ENCODE measurements at places on chromosomes 3 and 15.
A peak's percentile ranks its signal among the peaks of the same experiment; 100 is the strongest.

DNA sequence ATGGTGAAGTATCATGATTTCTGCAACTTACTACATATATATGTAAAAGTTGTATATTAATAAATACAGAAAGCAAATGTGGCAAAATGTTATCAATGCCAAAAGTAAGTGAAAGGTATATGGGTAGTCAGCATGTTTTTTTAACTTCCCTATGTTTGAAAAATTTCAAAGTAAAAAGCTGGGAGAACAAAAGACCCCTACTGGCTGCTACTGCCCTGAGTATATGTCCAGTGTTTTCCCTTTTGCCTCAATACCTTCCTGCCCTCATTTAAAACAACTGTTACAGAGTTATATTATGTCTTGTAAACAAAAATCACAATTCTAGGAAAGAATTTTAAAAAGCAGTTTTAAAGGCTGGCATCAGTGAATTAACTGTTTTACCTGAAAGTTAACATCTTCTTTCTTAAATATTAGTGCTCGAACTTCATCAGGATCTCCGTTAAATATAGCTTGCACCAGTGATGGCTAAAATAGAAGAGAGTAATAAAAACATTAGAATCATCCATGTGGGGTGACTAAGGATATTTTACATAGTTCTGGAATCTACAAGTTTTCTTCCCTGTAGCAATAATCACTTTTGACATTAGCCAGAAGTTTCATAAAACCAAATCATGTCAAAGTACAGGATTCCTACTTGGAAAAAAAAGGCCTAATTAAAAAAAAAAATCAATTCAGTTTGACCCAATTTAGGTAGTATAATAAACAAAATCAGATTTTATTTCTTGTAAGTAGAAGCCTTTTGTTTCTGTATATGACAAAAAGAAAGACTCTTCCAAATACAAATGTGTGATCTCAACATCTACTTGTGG lies 2.7 kb downstream of the ANKRD28 start:
- DNase-seq: no peak

- no peak for DNase-seq
These were observed 107.3 kb upstream of the LPP start for GRCh38 chr3:188046561-188047211.

GRCh38 chr15:86834115-86834863 lies 754.6 kb downstream of the AGBL1 start:
- DNase-seq: no peak

DNA sequence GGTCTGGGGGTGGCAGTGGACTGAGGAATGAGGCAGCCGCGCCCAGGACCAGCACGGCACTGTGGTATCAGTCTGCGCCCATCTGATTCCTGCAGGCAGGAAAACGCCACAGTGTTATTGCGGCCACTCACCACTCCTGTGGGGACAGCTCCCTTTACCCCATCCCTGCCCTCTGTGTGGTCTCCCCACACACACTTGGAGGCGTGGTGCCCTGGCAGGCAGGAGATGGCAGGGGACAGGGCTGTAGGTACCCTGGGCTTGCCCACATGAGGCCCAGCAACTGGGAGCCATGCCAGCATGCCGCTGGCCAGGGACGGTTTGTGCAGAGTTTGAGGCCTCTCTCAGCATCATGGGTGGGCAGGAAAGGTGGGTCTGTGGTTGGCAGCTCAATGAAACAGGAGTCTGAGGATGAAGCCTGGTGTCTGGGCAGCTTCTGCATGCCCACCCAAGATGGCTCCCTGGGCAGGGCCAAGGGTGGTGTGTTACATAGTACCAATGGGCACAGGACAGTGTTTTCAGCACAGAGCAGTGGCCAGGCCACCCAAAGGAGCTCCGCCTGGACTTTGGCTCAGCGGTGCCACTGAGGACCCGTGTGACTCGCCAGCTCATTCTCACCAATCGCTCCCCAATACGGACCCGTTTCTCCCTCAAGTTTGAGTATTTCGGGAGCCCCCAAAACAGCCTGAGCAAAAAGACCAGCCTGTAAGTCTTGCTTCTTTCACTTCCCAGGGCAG lies 27.2 kb downstream of the ACAA1 start:
- DNase-seq: no peak

DNA sequence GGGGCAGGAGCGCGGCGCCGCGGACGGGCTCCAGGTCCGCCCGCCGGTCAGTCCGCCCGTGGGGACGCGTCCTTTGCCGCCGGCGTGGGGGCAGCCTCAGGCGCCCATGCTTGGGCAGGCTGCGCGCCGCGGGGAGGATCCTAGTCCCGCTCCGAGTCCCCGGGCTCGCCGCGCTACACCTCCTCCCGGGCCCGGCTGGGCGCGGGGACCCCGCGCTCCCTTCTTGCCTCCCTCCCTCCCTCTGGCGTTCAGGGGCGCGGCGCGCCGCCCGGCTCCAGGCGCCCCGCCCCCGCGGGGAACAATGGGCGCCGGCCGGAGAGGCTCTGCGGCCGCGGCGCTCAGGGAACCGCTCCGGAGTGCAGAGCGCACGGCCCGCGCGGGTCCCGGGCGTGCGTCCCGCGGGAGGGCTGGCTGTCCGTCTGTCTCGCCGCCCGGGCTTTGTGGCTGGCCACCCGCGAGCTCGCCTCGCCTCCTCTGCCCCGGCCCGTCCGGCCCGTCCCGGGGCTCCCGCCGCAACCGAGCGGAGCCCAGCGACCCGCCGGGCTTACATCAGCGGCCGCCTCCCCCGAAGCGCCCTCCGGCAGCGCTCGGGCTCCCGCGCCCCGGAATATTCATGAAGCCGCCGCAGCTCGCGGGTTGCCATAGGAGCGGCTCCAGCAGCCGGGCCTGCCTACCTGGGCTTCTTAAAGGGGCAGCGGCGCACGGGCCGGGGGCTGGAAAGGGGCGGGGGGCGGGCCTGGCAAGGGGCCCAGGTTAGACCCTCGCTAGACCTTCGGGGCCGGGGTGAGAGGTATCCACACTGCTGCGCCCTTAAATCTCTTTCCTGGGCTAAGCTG lies at the start of gene HCN4:
Gene HCN4, minus strand, starts transcription at position 658 of the 836 bp plus-strand sequence. CDS start 688 bp downstream, outside the sequence.
- DNase-seq: no peak

DNA sequence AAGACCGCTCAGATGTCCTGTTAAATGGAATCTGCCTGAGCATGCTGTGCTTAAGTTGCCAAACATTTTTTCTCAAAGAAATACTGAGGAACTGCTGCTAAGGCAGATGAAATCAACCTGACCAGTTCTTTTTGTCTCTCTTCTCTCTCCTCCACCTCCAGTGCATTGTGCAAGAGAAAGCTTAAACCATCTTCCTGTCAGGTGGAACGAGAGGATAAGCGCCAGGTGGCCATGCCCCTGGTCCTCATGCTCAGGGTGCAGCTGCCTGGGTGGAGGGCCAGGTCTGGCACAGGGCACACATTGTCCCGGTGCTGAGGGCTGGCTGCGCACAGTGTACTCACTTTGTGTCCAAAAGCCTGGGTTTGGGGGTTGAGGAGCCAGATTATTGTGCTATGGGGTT lies 176.2 kb upstream of the TP63 start:
- DNase-seq: no peak

DNA sequence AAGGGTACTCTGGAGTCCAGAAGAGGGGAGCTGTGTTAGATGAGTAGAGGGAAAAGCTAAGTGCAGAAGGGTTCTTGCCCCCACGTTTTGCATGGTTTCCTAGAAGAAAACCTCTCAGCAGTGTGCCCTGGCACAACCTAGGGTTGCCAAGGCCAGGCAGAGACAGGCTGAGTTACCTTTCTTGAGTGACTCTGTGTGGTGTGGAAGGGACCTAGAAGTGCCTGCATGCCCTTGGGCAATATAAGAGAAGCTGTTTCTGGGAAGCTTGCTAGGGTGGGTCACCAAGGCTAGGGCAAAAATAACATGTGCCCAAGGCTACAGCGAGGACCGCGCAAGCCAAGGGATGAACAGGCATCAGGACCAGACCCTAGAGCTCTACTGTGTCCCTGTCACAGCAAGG lies 3.4 kb upstream of the SAMD7 start:
- no peak for DNase-seq

DNA sequence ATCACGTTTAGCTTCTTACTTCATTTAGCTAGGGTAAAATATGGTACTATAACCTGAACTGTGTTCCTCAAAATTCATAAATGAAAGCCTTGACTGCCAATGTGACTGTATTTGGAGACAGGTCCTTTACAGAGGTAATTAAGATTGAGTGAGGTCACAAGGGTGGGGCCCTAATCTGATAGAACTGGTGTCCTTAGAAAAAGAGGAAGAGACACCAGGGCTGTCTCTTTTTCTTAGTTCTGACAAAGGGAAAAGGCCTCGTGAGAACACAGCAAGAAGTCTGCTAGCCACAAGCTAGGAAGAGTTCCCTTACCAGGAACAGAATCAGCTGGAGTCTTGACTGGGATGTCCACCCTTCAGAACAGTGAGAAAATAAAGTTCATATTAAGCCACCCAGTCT lies 162.7 kb downstream of the GMNC start:
- DNase-seq: no peak

- DNase-seq: no peak
These were observed 148.4 kb downstream of the USP13 start for GRCh38 chr3:179801263-179801662.

DNA sequence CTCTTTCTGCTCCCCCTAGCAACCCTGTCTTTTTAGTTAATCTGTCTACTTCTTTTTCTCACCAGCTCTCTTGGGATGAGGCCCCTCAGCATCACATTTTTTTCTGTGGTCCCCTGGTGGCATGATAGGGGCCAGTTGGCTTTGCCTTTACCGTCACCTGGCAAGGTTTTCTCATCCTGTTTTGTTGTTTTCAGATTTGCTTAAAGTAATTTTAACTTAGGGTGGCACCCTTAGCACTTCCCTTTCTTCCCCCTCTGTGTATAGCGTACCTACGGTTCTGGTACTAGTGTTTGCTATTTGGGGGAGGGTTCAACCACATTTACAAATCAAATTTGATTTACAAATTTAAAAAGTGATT lies 35.6 kb downstream of the PDCD6IP start:
- no peak for DNase-seq

GRCh38 chr15:35306361-35306981 lies 221.4 kb upstream of the NANOGP8 start:
- no peak for DNase-seq

GRCh38 chr15:40290545-40290917 lies 7.7 kb upstream of the ANKRD63 start:
- DNase-seq: no peak

DNA sequence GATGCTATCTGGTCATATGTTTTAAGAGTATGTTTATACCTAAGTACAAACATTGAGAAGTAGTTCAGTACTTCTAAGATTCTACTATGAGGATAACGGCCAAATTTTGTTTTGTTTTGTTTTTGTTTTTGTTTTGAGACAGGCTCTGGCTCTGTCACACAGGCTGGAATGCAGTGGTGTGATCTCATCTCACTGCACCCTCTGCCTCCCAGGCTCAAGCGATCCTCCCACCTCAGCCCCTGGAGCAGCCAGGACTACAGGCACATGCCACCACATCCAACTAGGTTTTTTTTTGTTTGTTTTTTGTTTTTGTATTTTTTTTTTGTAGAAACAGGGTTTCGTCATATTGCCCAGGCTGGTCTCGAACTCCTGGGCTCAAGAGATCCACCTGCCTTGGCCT lies 47.5 kb upstream of the RPS17 start:
- no peak for DNase-seq

GRCh38 chr3:20141316-20141715 lies 44.7 kb downstream of the SGO1 start:
- no peak for DNase-seq

DNA sequence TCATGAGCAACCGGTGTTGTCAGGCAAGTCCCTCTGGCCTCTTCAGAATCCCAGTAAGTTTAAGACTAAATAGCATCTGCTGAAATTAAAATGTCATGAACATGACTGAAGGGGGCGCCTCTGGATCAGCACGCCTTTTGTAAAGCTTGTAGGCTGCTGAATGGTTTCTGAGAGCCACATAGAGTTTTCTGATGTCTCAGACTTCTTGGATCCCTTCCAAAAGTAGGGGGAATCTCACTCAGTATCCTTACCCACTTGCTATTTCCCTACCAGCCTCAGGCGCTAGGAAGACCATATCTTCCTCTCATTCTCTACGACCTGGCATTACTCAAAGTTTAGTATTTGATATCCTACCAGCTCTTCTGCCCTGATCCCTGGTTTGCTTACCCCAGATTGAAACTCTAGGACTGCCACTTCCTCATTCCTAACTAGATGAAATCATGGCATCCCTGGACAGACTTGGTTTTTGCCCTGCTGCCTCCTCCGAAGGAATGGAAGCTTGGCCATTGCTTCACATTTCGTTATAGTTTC lies 62.7 kb upstream of the CD47 start:
- peak; percentile 9 for DNase-seq

DNA sequence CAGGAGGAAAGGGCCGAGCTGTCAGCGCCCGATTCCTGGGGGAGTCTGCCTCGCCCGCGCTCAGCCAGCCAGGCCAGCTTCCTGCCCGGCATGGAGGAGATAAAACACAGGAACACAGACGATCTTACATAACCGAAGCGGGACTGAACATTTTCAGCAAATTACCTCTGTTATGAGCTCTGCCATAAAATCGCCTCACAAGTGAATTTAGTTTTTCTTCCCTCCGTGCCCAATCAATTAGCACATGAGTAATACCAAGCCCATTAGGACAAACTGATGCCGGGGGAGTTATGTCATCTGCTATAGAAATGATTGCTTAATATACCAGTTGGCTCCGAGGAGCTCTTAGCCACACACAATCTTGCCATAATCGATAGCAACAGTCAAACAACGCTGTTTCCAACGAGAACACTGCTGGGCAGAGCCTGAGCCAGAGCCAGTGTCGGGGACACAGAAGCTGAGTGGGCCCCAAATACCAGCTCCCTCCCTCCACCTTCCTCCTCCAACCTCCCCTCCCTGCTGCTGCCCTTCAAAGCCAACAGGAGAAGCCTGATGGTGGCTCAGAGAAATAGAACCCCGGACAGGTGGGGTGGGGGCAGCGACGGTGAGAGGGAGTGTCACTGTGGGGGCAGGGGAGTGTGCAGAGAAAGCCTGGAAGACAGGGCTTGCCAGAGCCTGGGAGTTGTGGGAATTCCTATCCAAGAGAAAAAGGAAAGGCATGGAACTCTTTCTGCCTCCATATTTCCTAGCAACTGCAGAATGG lies 279.4 kb upstream of the TLE3 start:
- DNase-seq: no peak

GRCh38 chr3:134965865-134966481 lies 170.9 kb downstream of the EPHB1 start:
- no peak for DNase-seq

GRCh38 chr3:280681-281080 lies 84.1 kb downstream of the CHL1 start:
- no peak for DNase-seq
